ENCODE measurements at places on chromosomes 7 and 10. TPM values are rescaled to one million over a fixed set of nuclear protein-coding genes. Genes with fewer than 3 reads are reported as not detected.

The CNPY1 gene
- not detected for total RNA-seq

The KLF6 gene
- total RNA-seq = 37.6 TPM

The PNLIPRP3 gene
- not detected for total RNA-seq

The ATG9B gene
- 0.32 TPM for total RNA-seq

The COX19 gene
- total RNA-seq = 7.4 TPM

The AUTS2 gene
- 3.9 TPM for total RNA-seq

The FXYD4 gene
- total RNA-seq = not detected

GRCh38 chr10:6579183-6579903, 733 bp downstream of the PRKCQ start:
- no peak for DNase-seq

GRCh38 chr7:50591480-50592438, 26.6 kb upstream of the DDC start:
- no peak for DNase-seq

DNA sequence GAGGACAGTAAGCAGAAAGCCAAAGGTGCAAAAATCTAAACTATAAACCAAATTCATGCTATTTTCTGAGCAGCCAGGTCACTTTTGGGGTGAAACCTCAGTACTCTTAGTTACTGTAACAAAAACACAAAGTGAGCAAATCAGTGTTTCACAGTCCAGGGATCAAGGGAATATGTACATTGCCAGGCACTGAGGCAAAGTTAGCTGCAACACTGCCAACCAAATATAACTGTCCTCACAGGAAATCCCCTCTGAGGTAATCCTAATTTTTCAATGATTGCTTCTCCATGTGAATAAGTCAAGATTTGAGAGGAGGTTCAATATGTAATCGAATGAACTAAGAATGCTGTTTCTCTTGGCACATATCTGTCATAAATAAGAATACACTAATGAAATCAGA, 229.7 kb downstream of the TSPAN12 start:
- DNase-seq = no peak

DNA sequence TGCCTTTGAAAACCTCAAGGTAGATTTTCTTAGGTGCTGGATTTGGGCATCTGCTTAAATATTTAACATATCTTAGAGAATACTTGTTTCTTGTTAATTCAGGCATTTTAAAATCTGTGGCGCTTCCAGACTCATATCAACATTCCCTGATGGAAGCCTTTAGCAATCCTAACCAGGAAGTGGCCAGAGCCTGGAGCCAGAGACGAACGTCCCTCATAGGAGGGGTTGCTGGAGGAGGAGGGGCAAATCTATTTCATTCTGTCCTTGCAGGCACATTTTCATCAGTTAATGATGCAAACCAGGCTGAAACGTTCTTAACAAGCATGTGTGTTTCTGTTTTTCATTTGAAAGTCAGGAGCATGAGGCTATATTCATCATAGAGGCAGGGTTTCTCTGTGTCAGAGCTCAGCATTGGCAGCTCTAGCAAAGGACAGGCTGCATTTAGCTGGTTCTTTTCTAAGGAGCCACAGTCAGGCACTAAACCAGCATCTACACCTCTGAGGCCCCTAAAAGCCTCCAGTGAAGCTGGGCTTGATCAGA, 17.8 kb upstream of the IFIT2 start:
- peak; percentile 92 for DNase-seq

DNA sequence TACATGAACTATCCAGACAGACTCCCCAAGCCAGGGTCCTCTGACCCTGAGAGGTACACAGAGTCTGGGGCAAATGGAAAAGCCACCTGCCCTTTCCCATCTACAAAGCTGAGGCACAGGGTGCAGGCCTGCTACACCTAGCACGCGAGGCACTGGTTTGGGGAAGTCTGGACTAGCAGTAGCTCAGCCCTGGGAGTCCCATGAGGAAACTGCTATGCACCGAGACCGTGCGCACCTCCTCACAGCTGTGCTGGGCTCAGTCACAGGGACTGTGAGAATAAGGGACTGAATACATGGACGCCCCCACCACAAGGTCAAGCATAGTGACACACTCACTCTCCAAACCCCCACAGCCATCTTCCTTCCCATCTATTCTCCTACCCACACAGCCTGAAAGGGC, 8.2 kb downstream of the MAT1A start:
- DNase-seq = no peak

GRCh38 chr10:48237259-48238250, 36.9 kb downstream of the FRMPD2 start:
- no peak for DNase-seq

- DNase-seq = peak; percentile 79
Observed at GRCh38 chr10:11684717-11685645, 57.2 kb upstream of the ECHDC3 start.

GRCh38 chr10:47332946-47333345, 10.7 kb downstream of the GDF2 start:
- DNase-seq = no peak

All from fibroblast of villous mesenchyme (primary cell).